ENCODE measurements at places on chromosomes 3 and 15.

DNA sequence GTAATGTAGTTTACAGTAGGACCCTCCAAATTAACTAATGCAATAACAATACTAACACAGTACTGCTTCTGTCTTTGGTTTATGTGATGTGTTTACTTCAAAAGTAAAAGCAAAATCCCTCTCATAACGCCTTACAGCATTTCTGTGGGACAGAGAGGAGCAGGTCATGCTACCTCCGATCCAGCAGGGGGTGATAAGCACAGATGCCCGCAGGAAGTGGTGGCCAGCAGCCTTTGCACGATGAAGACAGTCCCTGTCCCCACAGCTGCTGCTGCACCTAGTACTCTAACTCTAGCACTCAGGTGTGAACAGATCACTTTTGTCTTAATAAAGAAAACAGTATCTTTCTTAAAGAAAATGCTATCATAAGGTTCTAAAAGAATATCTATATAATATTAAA lies 38.3 kb downstream of the ANO10 start:
- no peak for DNase-seq

GRCh38 chr15:100693451-100693850 lies 91.1 kb downstream of the ASB7 start:
- DNase-seq, result no peak

- DNase-seq, result no peak
These were observed 202.9 kb upstream of the CADM2 start for GRCh38 chr3:84755860-84756259.

DNA sequence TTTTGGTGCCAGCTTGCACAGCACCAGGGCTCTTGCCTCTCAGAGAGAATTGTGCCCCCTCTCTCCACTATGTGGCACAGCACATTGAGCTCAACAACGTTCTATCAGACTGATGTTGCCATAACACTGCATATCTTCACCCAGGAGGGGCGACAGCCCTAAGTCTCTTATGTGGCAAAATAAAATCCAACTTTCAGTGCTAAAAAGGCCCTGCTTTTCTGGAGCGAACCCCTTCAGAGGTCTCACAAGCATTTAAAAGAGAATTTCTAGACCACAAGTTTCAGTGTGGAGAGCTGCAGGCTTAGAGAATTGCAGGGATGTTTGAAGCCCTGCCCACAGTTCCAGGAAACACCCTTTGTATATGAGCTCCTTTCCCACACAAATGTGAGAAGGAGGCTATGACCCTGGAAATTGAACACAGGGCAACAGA lies 85.5 kb downstream of the LIPC start:
- DNase-seq, result peak; percentile 24

DNA sequence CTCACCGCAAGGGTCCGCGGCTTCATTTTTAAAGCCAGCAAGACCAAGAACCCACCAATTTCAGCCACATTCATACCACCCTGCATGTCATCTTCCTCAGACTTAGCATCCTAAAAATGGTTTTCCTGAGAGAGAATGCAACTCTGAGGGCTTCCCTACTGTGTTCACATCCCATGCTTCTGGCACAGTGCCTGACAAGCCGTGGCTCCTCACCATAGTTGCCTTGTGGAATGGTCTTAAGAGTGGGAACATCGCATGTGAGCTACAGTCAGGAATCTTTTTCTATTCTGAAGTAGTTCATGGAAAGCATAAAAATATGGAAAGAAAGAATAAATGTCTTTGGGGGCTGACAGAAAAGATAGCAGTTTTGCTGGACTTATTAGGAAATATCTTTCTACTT lies 120.3 kb downstream of the RAP2B start:
- DNase-seq, result no peak

DNA sequence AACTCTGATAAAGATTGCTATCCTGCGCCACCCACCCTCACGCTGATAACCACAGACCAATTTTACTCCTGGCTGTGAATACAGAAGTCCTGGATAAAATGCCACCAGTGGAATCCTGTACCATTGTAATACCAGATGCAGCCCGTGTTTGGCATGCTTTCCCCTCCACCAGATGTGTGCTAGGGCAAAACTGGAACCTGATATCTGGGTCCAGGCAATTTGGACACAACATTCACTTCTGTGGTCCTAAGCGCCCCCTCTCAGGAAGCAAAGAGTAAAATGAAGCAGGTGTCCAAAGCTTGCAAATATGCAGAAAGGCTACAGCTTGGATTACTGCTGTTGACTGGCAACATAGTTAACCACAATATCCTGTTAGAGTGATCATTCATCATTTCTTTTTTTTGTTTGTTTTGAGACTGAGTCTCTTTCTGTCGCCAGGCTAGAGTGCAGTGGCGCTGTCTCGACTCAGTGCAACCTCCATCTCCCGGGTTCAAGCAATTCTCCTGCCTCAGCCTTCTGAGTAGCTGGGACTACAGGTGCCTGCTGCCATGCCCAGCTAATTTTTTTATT lies 32.8 kb downstream of the LOXL1 start:
- peak; percentile 32 for DNase-seq

- DNase-seq, result no peak
These were observed 89.7 kb upstream of the GK5 start for GRCh38 chr3:142315083-142315482.

DNA sequence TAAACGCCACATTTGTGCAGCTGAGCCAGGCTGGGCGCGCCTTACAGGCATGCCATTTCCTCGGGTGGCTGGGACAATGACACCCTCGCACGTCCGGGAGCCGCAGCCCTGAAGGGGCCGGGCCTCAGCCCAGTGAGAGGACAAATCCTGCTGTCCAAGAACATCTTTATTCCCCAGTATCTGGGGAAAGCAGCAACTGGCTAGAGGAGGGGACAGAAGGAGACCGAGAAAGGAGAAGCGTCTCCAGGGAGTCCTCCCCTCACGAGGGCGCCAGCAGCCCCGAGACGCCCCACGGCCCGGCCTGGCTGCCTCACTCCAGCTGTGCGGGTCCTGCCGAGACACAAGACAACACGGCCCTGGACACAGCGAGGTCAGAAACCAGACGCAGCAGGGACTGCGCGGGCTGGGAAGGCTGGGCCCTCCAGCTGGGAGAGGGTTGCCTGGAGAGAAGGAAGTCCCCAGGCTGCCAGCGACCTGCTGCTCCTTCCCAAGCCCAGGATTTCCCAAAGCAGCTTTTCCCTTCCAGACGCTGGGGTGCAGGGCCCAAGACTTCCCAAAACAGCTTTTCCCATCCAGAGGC lies 130.2 kb downstream of the CHSY1 start:
- DNase-seq, result peak; percentile 75

- DNase-seq, result no peak
These were observed 21.0 kb downstream of the IFT57 start for GRCh38 chr3:108201258-108201657.

DNA sequence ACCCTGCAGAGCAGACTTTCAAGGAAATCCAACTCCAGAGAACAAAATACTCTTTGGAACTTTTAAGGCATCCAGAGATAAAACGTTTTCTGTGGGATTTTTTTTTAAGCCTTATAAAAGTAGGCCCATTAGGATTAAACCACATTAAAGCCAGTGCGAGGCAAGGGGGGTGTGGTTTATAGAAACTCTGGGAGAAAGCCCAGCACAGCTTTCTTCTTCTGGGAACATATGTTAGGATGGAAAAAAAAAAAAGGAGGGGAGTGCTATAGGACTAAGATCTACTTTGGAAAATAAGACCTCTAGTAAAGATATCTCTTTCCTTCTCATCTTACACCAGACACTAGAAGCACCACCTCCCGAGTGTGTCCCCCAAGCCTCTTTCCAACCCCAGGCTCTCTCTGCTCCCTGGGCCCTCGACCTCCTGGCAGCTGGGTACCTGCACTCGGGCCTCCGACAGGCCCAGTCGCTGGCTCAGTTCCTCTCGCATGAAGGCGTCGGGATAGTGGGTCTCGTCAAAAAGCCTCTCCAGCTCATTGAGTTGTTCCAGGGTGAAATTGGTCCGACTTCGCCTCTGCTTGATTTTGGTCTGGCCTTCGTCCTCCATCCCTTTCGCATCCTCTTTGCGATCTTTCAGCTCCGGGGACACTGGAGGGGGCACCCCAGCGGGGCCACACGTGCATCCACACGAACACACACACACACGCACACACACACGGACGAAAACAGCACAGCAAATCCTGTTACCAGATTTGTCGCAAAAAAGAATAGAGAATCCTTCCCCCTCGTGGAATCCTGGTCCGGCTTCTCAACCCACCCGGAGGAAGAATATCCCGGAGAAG lies 3.8 kb downstream of the SHOX2 start:
- DNase-seq, result no peak

GRCh38 chr15:97023488-97023844 lies 693.0 kb downstream of the NR2F2 start:
- DNase-seq, result no peak

DNA sequence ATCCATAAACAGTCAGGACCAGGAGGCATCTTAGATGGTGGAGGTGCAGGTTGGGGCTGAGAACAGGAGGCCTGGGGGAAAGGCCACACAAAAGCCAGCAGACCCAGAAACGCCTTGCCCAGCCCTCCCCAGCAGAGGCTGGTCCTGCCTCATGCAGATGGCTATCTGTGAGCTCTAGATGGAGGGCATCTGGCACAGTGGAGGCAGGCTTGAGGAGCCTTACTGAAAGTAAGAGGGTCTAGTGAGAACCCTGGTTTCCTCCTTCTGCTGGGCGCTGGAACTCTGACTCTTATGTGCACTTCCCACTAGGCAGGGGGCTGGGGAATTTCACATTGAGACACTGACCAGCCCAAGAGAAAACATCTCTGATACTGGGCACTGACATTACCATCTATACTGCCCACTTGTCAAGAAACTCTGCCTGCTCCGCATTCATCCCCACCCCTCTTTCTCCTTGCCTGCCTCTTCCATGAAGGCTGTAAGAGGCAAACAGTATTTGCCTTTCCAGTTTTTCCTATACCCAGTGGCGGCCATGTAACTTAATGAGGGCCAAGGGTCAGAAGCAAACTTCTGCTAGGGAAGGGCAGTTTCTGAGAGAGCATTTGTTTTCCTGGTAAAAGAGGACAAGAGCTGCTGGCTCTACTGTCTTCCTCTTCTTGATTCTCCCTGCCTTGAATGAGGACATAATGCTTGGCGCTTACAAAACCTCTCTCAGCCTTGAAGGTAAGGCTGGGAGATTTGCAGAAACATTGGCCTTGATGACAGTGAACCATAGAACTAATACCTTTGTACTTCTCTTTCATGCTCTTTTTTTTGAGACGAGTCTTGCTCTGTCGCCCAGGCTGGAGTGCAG lies 4.4 kb upstream of the SCN5A start:
- DNase-seq, result no peak

GRCh38 chr3:31370380-31370666 lies 162.4 kb upstream of the STT3B start:
- no peak for DNase-seq

- no peak for DNase-seq
These were observed 14.1 kb downstream of the ATP2C1 start for GRCh38 chr3:130907966-130908365.

DNA sequence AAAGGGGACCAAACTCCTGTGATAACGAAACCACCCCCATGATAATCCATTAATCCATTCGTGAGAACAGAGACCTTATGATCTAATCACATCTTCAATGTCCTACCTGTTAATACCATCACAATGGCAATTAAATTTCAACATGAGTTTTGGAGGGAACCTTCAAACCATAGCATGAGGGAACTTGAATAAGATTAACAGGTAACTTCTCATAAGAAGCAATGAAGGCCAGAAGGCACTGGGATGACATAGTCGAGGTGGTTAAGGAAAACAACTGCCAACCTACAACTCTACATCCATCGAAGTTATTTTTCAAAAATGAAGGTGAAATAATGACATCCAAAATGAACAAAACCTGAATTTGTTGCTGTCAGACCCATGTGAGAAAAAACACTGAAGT lies 478.9 kb downstream of the EDEM1 start:
- no peak for DNase-seq

DNA sequence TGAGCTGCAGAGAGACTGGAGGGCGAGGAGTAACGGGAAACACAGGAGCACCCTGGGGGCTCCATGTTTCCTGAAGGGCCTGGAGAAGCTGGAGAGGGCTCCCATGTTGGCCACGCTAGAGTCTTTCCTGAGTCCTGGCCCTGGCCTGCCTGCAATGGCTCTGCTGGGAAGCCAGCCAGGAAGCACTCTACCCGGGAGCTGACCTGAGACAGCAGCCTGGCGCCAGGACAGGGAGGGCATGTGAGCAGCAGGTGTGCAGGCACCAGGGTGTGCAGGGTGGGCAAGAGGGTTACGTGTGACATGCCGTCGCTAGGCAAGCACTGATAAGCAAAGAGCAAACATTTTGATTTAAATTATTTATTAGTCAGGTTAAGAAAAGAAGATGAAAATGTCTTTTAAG lies 301.4 kb downstream of the OCA2 start:
- no peak for DNase-seq

GRCh38 chr15:49860101-49860500 lies 239.3 kb downstream of the DTWD1 start:
- no peak for DNase-seq

GRCh38 chr15:58049520-58050227 lies 15.8 kb downstream of the ALDH1A2 start:
- DNase-seq, result no peak

GRCh38 chr3:197746209-197746608 lies 3.5 kb upstream of the FYTTD1 start:
- DNase-seq, result peak; percentile 20

DNA sequence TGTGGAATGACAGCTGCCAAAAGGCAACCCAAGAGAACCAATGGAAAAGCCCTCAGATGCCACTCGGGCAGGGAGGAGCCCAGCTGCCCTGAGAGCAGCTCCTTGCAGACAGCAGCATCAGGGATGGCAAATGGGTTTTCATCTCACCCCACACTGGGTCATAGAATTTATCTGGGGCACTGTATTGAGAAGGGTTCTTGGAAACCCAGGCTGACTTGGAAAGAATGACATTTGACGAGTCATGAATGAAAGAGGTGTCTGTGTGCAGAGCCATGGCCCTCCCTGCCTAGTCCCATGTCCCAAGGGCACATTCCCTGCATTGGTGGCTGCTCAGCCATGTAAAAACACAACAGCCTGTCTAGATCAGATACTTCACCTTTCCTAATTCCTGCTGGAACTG lies 157.9 kb upstream of the BHLHE40 start:
- DNase-seq, result no peak

GRCh38 chr3:132209855-132210254 lies 107.4 kb upstream of the ACP3 start:
- no peak for DNase-seq

DNA sequence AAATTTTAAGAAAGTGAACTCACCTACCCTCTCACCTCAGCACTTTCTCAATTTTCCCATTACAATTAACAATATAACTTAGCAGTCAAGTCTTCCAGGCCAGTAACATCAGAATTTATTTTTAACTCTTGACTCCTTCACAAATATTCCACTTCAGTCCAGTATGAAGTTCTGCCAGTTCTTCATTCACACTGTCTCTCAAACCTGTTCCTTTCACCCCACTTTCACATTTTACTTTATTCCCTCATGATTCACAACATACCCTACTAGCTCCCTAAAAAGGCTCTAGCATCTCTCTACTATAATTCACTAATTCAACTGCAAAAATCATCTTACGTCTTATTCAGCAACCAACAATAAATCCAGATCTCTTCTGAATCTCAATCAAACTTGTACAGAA lies 3.8 kb downstream of the GSK3B start:
- no peak for DNase-seq

DNA sequence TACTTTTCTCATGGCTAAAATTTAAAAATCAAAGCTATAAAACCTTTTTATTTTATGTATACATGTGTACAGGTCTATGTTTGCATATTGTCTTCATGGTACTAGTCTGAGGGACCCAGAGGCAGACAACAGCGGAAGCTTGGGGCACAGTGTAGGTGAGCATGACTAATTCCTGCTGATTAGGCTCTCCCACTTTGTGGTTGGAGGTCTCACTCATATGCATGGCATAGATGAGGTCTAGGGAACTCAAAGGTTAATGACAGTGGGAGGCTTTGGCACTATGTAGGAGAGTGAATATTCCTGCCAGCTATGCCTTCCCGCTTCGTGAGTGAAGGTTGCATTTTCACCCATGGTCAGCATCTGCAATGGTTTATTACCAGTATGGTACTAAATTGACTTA lies 47.5 kb upstream of the AADACL2 start:
- no peak for DNase-seq
